ENCODE measurements at places on chromosomes 2 and 18. TPM values are rescaled to one million over a fixed set of nuclear protein-coding genes. Genes with fewer than 3 reads are reported as not detected.

GRCh38 chr2:128841803-128842202 lies 523.1 kb upstream of the HS6ST1 start:
- no peaks in the 10 kb centered on the region for H3K4me1 ChIP-seq
- no peak overlapping the region for H3K27ac ChIP-seq
- no peaks in the 10 kb centered on the region for H3K36me3 ChIP-seq
- H3K4me3 ChIP-seq, result no peak overlapping the region
- H3K27me3 ChIP-seq, result no peaks in the 10 kb centered on the region

- H3K36me3 ChIP-seq, result no peaks in the 10 kb centered on the region
- H3K4me1 ChIP-seq, result no peaks in the 10 kb centered on the region
- DNase-seq, result peak; percentile 72
These were observed 5.8 kb downstream of the DCDC2C start for GRCh38 chr2:3709225-3709624.

GRCh38 chr2:14358339-14358738 lies 274.2 kb upstream of the LRATD1 start:
- H3K27ac ChIP-seq, result no peak overlapping the region
- no peak for DNase-seq
- H3K4me1 ChIP-seq, result no peaks in the 10 kb centered on the region

TRAF3IP1 gene
- 38.6 TPM for total RNA-seq

AQP12A gene
- not detected for total RNA-seq

NOL4 gene
- total RNA-seq, result not detected

NMUR1 gene
- total RNA-seq, result 2.7 TPM
